ENCODE measurements at places on chromosomes 4 and X.

DNA sequence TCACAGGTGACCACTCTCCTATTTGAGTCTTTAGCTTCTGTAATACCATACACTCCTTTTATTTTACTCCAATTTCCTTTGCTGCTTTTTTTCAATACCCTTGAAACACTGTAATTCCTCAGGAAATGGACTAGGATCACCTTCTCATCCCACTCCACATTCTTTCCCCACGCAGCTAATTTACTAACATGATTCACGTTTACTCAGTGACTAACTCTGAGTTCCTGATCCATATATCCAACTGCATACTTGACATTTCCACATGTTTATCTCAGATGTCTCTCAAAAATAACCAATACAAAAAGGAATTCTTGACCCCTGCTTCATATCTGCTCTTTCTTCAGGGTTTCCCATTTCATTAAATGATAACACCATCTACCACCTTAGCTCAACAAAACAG lies 19.9 kb downstream of the RPS6KA6 start:
- no peak for DNase-seq

- DNase-seq, result no peak
Measured at GRCh38 chrX:43000121-43000520, 222.2 kb upstream of the PPP1R2C start.

DNA sequence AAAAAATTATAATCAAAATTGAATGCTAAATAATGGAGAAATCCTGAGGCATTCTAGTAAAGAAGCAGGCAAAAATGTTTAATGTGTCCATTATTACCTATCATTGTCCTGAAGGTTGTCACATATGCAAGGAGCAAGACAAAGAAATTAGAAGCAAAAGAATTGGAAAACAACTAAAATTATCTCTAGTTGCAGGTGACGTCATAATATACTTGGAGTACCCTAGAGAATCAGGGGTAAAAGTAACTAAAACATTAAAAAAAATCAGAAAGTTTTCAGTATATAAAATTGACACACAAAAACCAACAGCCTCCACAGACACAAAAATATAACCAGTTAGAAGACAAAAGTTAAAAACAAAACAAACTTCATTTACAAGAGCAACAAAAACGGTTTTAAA lies 21.4 kb downstream of the MAGEA1 start:
- DNase-seq, result no peak

DNA sequence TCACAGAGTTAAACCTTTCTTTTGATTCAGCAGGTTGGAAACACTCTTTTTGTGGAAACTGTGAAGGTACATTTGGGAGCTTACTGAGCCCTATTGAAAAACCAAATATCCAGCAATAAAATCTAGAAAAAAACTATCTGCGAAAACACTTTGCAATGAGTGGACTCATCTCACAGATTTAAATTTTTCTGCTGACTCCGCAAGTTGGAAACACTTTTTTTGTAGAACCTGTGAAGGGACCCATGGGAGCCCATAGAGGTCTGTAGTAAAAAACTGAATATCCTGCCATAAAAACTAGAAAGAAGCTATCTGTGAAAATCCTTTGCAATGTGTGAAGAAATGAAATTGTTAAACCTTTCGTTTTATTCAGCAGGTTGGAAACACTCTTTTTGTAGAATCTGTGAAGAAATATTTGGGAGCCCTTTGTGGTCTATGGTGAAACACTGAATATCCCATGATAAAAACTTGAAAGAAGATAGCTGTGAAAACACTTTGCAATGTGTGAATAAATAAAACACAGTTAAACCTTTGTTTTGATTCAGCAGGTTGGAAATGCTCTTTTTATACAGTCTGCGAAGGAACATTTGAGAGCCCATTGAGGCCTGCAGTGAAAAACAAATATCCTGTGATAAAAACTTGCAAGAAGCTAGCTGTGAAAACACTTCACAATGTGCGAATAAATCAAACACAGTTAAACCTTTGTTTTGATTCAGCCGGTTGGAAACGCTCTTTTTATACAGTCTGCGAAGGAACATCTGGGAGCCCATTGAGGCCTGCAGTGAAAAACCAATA lies 22.3 kb upstream of the DCUN1D4 start:
- DNase-seq, result no peak

DNA sequence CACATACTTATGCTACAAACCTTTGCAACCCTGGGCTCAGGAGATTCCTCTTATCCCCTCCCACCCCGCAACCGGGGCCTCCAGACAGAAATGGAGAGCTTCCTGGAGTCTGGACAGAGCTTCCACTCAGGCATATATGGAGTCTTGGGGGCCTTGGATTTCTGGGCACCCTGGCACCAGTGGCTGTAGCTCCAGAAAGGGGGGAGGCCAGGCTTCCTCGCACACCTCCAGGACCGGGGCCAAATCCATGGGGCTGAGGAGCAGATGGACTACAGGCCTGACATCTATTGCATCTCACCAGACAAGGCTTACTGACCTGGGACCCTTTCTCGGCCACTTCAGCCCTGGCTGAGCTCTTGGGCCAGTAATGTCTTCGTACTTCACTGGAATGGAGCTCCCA lies 143.3 kb downstream of the DKK2 start:
- no peak for DNase-seq

- no peak for DNase-seq
Measured at GRCh38 chr4:95929448-95930064, 89.7 kb downstream of the PDHA2 start.

DNA sequence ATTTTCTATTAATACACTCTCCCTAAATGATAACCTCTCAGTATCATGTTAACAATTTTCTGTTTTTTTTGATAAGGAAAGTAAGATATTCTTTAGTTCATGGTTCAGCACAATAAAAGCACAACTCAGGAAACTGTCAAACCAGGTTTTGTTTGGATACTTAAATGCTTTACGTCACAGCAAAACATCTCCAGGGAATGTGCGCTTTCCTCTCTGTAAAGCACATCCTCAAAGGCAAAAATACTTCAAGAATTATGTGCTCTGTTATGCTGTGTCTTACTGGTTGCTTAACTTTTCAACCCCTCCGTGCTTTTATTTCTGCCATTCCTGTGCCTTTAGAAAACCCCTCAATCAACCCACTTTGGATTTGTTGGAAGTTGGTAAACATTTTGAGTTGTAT lies 27.8 kb downstream of the SNX25 start:
- DNase-seq, result no peak

DNA sequence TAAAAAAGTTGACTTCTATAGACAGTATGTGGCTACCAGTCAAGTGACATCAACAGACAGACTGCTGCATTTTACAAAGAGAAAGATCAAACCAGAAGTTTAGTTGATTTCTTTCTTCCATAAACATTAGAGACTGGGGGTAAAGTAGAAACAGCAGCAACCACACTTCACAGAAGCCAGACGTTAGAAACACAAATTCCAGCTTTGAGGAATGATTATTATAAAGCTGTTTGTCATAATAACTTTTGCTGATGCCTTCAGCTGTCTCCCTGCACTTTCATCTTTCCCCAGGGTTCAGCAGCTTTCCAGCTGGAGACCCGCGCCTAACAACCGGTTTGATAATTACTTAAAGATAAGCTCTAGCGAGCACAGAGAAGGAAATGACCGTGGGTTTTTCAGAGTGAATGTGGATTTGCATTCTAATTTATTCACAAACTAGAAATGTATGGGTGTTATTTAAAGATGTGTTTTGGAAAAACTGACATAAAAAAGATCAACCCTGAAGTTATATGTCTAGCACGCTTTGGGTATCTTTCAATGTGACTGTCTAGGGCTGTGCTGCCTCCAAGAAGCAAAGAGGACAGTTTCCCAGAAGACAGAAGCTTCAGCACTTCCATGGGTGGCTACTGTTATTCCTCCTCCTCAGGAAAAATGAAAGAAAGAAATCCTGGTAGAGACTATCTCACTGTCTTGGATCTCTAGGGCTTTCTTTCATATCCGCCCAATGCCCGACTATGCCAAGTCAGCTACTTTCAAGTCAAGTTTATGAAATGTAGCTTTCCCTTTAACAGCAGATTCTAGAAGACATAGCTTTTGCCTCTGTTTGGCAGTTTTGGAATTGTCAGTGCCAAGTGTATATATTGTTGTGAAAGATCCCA lies 15.0 kb upstream of the ENAM start:
- no peak for DNase-seq

GRCh38 chr4:91769912-91770311 lies 533.9 kb upstream of the GRID2 start:
- DNase-seq, result no peak

DNA sequence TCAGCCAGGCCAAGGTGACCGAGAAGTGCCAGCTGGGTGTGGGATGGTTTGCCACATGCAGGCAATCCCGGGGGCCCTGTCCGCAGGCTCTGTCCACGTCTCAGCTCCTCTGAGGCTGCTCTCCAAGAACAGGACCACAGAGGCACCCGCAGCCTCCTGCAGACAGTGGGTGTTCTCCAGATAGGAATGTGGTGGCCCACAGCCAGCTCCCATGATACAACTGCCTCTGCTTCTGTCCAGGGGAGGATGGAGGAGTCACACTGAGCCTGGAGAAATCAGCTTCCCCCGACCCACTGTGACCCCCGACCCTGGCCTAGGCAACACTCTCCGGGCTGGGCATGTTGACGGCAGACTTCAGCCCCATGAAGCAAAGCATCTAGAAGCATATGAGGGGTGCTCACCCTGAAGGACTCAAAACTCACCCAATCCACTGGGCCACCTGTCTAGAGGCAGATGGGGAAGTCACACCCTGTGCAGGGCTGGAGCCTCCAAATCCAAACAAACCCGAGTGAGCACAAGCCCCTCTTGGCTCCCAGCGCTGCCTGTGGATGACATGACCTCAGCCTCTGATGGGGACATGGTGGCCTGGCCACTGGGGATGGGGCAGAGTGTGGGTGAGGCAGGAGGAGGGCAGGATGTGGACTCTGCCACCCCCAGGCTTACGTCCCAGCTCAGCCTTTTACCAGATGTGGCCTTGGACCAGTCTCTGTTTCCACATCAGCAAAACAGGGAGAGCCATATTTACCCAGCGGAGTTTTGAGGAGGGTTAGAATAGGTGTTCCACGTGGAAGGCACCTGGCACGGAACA lies 102.3 kb downstream of the PSAPL1 start:
- DNase-seq, result no peak

All from femur (tissue), 1 donor.